ENCODE measurements at places on chromosomes 16 and 17.

DNA sequence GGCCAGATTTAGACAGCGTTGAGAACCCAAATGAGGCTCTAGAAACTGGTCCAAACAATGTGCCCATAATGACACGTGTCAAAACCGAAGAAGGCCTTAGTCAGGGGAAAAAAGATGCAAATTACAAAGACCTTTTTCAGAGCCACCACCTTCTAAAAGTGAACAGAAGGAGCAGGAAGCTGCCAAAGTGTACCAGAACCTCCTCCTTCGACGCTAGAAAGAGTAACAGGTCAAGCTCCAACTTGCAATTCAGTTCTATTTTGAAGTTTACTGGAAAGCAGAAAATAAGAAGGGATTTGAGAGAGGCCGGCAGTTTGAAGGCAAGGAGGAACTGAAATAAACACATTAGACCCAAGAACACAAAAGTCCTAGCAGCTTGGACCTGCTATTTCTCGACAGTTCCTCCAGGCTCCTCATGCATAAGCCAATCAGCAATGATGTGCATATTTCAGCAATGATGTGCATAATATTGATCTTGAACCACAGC, 61.8 kb downstream of the XYLT1 start:
- DNase-seq, result no peak

- DNase-seq, result no peak
Observed at GRCh38 chr16:26692658-26693057, 374.1 kb upstream of the C16orf82 start.

GRCh38 chr16:64131423-64131822, 990.4 kb downstream of the CDH11 start:
- DNase-seq, result no peak

DNA sequence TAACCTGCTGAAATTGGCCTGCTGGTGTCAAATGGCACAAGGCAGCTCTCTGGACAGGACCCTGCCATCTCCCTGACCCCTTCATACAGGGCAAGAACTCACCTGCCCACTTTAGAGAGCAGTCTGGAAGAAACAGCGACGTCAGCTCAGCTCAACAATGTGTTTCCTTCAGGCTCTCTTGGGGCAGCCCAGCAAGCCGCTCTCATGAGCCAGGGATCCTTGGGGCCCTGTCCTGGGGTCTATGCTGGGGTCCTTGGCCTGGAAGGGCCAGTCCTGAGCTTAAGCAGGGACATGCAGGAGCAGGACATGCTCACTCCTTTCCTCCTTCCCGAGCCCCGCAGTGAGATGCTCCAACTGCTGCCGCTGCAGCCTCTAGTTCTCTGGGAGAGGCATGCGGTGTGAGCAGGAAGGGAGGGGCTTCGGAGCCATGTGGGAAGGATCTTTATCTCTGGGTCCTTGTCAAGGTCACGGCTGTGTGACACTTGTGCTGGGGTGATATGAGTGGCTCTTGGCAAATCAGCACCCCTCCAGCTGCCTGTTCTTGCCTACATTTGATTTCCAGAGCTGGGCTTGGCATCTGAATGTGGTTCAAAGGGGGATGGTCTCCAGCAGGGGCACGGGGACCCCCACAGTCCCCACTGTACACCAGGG, 3.4 kb downstream of the C1QTNF1 start:
- DNase-seq, result no peak

- DNase-seq, result no peak
Observed at GRCh38 chr16:50610331-50611262, 62.4 kb downstream of the NKD1 start.

- no peak for DNase-seq
Observed at GRCh38 chr17:9509236-9509816, 66.3 kb downstream of the STX8 start.

DNA sequence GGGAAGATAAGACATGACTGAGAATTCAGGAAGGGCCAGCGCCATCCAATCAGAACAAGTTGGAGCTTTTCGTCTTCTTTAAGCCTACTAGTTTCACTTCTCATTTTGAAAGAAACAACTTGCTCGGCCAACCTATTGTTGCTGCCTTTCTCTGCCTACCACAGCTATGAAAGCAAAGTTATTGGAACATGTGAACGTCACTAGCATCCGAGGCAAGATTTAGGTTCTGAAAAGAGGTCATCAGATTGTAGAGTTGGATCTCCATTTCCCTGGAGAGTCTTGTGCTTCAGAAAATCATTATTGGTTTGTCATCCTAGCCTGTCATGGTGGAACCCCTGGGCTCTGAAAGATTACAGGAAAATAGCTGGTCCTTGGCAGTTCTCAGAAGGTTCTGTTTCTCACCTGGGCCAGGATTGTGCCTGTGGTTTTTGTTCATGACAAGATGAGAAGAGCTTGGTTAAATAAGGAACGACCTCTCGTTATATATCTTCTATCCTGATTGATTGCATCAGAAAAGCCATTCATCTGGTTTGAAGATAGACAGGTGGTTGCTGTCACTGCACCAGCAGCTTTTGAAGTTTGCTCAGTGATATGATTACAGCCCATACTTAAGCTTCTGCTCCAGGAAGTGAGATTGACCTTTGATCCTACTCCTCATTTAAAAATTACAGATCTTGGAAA, 25.3 kb downstream of the CDH13 start:
- no peak for DNase-seq

GRCh38 chr17:12974005-12974531, 43.8 kb downstream of the ELAC2 start:
- DNase-seq, result no peak

- DNase-seq, result no peak
Observed at GRCh38 chr16:9047689-9048301, 43.6 kb upstream of the HAPSTR1 start.

DNA sequence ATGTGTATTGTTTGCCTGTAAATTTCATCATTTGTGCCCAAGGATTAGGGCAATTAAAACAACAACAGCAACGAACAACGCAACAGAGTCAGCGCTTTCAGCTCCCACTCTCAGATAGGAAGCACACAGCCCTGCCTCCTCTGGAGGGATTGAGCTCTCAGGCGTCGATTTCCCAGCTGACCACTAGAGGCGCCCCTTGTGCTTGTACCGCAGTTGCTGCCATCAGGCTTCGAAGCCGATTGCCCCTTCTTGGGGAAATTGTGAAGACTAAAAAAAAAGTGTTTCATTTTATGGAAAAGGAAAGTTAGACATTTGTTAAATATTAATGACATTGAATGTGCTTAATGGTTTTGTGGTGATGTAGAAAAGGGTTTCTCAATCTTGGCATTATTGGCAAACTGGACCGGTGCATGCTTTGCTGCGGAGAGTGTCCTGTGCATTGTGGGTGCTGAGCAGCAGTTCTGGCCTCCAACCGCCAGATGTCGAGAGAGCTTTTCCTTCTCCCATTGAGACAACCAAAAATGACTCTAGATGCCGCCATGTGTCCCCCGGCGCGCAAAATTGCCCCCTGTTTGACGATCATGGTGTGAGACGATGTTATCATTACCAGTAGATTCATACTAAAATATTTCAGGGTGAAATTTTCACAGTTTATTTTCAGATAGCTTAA, 650.4 kb upstream of the RBFOX1 start:
- no peak for DNase-seq

DNA sequence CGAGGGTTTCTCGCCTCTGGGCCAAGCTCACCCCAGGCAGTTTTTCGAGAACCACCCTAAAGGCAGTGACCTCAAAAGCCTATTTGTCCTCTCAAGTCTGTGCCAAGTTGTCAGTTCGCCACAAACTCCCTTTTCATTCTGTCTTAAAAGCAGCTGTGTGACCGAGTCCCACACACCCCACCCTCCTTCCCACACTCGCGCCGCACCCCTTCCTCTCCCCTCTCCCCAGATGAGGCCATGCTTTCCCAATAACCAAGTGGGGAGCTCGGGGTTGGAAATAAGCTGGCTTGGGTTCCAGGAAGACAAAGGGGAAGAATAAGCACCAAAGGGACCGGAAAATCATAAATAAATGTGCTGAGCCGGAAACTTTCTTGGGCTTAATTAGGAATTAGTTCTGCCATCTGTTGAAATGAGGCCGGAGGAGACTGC, 36.7 kb downstream of the GRIN2C start:
- DNase-seq, result no peak

GRCh38 chr17:54771409-54771915, 129.2 kb upstream of the TOM1L1 start:
- DNase-seq, result no peak

DNA sequence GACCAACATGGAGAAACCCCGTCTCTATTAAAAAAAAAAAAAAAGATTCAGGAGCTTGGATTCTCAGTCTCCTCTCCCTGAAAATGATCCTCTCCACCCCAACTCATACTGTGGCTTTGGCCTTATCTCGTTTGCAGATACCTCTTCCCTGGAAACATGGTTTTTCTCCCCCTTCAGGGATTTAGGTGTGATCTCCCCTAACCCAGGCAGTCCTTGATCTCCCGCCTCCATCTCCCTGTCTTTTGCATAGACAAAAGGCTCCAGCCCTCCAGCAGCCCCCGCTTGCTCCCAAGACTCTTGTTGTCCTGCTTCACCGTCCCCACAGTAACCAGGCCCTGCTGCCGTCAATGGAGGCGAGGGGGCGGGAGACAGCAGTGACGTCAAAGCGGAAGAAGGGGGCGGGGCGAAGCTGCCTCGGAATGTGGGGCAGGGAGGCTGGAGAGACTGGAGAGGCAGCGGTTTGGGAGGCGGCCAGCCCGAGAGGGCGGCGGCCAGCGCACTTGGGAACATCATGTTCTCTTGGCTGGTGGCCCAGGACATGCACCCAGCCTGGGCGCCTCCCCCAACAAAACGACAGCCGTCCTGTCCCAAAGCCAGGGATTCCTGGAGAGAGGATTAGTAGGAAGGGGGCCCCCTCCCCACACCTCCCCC, 1.9 kb upstream of the PER1 start:
- peak; percentile 93 for DNase-seq

DNA sequence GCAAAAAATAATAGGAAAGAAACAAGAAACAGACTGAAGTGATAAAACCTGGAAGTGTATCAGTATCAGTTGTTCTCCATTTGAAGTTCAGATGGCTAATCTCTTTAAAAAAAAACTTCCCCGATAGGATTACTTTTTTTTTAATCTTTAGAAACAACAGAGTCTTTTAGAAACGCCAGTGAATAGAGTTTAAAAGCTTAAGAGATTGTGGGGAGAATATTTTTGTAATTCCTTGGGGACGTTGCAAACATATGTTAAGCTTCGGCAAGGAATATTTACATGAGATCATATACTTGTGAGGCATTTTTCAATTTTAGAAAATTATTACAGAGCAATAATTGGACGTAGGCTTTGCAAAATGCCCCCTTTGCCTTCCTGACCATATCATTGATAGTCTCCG, 13.2 kb downstream of the MAF start:
- DNase-seq, result no peak

DNA sequence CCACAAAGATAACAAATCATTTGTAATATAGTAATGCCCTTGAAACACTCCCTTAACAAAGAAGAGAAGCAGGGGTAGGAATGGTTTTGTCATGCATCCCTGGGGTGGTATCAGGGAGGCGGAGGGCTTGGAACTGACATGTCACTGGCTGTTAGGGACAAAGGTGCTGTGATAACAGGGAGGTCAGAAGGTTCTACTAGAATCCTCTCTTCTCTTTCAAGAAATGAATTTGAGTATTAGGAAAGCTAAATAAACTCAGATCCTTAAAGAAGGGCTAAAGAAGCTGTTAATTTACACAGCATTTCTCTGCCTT, 65.4 kb upstream of the ADAMTS18 start:
- no peak for DNase-seq

DNA sequence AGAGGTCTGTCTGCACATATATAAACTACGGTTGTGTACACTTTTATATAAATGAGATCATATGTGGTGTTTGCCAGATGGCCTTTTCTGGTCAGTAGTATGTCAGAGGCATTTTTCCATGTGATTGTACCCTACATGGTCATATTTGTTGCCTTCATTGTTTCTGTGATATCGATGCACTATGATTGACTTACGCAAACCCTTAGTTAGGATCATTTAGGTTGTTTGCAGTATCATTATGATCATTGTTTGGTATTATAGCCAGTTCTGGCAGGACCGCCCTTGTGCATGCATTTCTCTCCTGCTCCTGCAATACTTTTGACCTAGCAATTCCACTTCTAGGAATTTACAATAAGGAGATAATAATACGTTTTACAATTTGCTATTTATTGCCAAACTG, 169.1 kb downstream of the MSI2 start:
- DNase-seq, result no peak

DNA sequence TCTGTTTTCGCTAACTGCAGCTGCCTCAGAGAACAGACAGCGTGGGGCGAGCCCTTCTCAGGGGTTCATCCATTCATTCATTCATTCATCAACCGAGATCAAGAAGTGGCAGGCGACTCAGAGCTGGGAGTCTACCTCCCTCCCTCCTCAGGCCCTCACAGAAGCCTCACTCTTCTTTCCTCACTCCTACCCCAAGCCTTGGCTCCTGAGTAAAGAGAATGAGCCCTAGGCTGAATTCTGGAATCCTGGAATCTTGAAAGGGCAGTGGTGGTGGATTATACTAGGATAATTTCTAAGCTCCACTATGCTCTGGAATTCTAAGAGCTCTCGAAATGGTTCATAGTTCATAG, 2.3 kb upstream of the DLX3 start:
- no peak for DNase-seq

DNA sequence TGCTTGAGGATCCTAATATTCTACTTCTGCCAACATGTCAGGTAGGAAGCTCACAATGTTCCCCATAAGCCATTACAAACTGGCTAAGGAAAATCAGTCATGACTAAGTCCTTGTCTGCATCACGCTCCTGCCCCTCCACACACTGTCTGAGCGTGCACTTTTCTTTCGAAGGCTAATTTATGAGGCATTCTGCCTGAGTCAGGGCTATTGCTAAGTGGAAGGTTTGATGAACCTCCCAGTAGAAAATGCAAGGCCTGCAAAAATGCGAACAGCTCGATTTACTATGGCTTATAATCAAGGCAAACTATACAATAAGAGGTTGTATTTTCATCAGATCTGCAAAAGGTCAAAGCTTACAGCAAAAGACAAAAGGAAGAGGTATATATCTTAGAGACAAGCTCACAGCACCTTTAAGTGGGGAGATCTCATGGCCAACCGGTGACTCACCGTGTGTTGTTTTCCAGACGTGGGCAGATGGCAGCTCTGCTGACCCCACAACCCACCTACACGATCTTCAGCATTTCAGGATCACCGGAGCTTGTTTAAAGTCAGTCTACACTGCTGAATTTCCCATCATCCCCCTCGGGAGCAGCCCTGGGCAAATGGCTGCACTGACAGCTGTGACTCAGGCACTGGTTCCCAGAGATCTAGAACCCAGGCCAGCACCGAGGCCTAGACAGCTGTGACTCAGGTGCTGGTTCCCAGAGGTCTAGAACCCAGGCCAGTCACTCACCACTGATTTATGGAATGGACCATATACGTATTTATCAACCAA, 26.1 kb downstream of the MEAK7 start:
- no peak for DNase-seq

- DNase-seq, result no peak
Observed at GRCh38 chr16:13110124-13110796, 208.9 kb downstream of the SHISA9 start.

GRCh38 chr17:15660077-15660476, 24.0 kb downstream of the TRIM16 start:
- DNase-seq, result no peak

DNA sequence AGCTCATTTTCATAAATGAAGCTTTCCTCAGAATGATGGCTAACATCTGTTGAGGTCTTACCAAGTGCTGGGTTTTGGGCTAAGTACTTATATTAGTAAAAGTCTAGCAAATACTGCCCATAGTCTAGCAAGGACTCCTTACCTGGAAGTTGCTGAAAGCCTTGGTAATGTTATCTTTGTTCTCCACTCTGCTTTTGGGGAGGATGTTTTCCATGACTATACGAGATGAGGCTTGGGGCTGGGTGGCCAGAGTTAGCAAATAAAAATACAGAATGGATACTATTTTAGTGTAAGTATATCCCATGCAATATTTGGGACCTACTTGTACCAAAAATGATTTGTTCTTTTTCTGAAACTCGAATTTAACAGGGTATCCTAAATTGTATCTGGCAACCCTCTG, 7.7 kb downstream of the CCL18 start:
- no peak for DNase-seq

GRCh38 chr16:87604634-87605111, 2.4 kb downstream of the JPH3 start:
- DNase-seq, result no peak
